Posterior cingulate gyrus (tissue), 11 donors: ENCODE measurements at places on chromosomes 1 and 21.

GRCh38 chr1:101240041-101240430 lies 3.2 kb downstream of the S1PR1 start:
- no peak for DNase-seq

GRCh38 chr1:183497218-183497617 lies 24.9 kb downstream of the SMG7 start:
- no peak for DNase-seq

- no peak for DNase-seq
Observed at GRCh38 chr1:64967381-64967780, 1.0 kb upstream of the JAK1 start.

- peak; percentile 67 for DNase-seq
Observed at GRCh38 chr1:32413507-32414185, 19.4 kb upstream of the BSDC1 start.

DNA sequence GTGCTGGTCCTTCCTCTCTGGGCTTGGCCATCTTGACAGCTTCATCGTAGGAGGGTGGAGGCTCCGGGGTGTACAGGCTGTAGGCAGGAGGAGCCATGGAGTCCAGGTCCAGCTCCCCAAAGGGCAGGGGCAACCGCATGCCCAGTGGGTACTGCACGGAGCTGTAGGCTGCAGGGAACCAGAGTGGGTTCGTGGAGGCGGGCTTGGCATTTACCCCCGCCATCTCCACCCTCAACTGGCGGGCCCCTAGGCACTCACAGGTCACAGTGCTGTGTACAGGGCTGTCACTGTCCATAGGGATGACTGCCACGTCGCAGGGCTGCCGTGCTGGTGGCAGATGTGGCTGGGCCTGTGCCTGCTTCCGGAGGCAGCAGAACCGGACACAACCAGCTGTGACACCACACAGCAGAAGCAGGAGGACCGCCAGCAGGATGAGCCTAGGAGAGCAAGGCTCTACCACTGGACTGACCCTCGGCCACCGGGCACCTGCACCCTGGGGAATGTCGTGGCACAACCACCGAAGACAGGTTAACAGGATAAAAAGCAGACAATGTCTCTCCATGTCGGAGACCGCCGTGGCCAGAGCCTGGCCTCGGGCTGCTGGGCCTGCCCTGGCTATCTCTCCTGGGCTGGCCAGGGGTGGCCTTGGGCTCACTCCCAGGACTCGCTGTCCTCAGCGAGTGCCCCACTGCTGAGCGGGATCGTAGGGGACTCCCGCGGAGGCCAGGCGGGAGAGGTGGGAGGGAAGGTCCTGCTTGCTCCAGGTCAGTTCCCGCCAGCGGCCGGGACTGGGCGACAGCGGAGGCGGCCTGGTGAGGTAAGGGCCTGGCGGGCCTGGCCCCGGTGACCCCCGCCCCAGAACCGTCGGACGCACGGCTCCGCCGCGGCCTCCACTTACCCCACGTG lies 831 bp downstream of the TMEM52 start:
- no peak for DNase-seq

GRCh38 chr1:234899041-234899729 lies 229.5 kb downstream of the TOMM20 start:
- DNase-seq, result no peak

- no peak for DNase-seq
Observed at GRCh38 chr1:11813021-11813420, 7.0 kb downstream of the CLCN6 start.
